ENCODE measurements at places on chromosomes 12 and 14.

DNA sequence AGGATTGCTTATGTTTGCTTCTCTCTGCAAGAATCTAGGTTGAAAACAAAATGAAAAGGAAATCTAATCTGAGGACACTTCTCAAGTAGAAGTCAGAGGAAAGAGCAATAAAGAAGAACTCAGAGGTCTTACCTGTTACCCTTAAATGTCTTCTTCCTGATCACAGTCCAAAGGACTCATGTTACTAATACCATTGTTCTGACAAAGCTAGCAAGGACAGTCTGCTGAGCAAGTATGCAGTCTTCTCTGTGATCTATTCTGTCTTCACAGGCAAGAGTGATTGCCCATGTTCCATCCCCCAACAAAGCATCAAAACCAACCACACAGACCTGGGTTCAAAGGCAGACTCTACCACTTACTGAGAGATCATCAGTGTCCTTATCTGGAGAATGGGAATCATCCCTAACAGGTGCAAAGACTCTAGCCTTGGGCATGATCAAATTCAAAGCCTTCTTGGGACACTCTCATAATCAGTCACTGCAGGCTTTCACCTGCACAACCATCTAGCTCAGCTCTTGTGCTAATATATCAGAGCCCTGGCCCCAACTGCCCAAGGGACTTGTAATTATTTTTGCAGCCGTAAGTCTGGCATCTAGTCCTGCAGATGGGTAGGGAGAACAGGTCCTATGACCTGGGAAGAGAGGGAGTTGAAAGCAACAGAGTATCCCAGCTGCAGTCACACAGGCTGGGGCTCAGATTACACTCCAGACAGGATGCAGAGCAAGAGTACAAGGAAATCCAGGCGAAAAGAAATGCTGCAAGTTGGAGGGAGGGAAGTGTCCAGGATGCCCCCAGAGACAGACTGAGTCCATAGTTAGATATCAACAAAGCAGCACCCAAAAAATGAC, 97.9 kb upstream of the NUDT4 start:
- DNase-seq, result peak; percentile 32

DNA sequence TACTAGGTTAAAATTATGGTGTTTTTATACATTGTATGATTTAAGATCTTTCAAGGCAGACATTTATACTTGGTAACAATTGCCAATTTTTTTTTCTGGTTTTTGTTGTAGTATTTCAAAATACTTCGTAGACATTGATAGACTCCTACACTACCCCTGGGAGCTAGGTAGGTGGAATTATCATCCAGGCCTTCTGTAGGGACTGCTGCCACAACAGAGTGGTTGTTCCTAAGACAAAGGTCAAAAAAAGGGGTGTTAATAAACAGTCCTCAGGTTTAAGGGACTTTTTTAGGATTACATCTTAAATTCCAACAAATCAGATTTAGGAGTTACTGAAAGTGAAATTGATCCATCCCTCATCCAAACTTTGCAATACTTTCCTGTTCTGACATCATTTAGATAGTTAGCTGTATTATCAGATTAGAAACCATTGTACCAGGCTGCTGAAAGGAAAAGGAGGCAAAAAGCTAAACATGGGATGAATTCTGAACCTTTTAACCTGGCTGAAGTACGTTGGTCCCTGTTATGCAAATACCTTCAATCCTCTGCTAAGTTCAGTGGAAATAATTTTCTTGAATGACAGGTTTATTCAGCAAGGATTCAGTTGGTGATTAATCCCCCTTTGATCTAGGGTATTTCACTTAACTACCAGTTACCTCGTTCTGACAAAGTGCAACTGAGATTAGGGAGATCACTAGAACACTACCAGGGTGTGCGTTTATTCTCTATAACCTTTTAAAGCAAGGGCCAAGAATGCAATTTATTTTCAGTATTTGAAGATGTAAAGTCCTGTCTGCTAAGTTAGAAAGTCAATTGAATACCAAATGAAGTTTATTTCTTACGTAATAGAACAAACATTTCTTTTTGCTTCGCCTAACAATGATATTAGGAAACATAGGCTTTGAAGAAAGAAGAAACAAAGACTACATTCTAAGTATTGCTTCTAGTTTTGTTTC, 23.2 kb downstream of the AP5M1 start:
- no peak for DNase-seq

GRCh38 chr12:124774462-124775167, 89.0 kb downstream of the SCARB1 start:
- DNase-seq, result peak; percentile 82

DNA sequence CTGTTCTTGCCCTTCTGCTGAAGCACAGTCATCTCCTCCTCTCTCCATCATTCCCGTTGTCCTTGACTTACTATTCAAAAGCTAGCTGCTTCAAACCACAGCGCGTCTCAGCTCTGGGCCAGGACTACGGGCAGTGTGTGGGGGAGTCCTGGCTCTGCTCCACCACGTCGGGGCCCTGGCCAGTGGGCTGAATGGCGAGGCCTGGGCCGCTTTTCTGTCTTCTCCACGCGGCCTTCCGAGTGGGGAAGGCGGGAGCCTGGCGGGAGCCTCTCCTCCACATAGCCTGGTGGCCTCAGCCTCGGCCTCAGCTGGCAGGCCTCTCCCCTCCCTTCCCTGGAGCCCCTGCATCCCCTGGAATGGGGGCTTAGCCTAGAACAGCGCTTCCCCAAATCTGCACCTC, 16.5 kb downstream of the ANKRD9 start:
- no peak for DNase-seq

- no peak for DNase-seq
These were observed 5.5 kb upstream of the NXPH4 start for GRCh38 chr12:57210926-57211692.

- DNase-seq, result no peak
These were observed 153.7 kb upstream of the SRRM4 start for GRCh38 chr12:118827606-118828005.
